Stimulated activated CD4-positive, alpha-beta T cell treated with anti-CD3 and anti-CD28 coated beads, Interleukin-1b, Interleukin-23, amount 100 ng/mL, for 48 hours (primary cell): ENCODE measurements at places on chromosomes 3 and 15.

DNA sequence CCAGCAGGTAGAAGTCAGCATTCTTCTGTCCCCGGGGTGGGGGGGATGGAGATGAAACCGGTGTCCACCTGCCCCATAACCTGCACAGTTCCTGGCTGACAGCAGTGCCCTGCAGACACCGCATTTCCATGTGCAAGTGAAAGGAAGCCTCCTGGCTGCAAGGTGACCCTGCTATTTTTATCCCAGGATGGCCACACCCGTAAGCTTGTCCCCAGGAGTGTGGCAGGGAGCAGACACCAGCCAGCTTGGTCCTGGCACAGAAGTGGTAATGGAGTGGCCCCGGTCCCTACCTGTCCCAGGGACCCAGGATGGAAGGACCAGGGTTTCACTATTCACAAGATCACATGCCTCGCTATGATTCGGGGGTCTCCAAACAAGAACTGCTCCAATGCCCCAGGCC is 85.3 kb upstream of the RPL32 start:
- no peak for DNase-seq

- DNase-seq: no peak
These were observed 20.9 kb upstream of the AVEN start for GRCh38 chr15:34059946-34060345.

GRCh38 chr15:58498821-58499580 is 67.2 kb downstream of the LIPC start:
- no peak for DNase-seq

- DNase-seq: no peak
These were observed 130.2 kb upstream of the SGO1 start for GRCh38 chr3:20316238-20316637.

GRCh38 chr3:71186801-71187200 is 396.7 kb downstream of the FOXP1 start:
- DNase-seq: no peak

- DNase-seq: no peak
These were observed 46.2 kb downstream of the ADAMTSL3 start for GRCh38 chr15:83700082-83700481.

DNA sequence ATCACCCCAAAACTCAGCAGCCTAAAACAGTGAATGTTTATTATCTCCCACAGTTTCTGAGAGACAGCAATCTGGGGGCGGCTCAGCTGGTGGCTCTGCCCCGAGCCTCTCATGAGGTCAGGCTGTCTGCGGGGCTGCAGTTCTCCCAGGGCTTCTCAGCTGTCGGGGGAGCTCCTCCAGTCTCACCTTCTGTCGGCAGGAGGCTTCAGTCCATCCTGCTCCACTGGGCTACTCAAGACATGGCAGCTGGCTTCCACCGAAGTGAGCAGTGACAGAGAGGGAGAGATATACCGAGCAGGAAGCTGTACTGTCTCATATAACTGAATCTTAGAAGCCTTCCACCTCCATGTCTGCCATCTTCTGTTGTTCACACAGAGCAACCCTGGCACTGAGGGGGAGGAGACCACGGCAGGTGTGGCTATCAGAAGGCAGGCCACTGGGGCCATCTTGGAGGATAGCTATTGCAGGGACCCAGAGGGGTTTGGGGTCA is 72.8 kb upstream of the ITGA11 start:
- no peak for DNase-seq

DNA sequence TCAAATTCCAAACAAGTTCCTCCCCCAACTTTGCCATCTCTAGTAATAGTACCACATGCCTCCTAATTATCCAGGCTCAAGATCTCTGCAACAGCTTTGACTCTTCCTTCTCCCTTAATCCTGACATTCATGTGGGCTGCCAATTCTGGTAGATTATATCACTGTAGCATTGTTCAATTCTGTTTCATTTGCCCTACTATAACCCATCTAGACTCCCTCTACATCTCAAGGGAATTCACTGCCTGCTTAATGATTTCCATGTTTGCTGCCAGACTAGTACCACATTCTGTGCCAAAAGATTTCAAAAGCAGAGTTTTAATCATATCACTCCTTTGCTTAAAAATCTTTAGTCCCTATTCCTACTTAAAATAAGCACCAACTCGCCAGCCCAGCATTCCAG is 34.6 kb upstream of the PPIB start:
- DNase-seq: no peak

- DNase-seq: no peak
These were observed 151.0 kb upstream of the THBS1 start for GRCh38 chr15:39429898-39430357.

GRCh38 chr3:123098426-123099330 is 31.9 kb downstream of the PDIA5 start:
- DNase-seq: no peak

DNA sequence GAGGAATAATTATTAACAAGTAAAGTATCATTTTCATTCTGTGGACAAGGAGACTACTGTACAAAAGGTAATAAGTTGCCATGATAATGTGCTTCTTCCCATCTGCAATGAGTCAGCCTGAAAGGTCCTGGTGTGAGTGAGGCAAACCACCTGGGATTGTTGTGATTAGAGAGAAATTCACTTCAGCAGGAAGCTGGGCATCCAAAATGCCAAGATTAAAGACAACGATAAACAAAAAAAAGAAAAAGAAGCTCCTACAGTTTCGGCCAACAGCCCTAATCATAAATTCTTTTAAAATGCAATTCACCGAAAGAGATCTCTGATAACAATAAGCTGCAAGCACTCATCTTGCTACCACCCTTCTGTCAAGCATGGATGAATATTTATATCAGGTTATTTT is 507.8 kb downstream of the TUSC7 start:
- DNase-seq: no peak

DNA sequence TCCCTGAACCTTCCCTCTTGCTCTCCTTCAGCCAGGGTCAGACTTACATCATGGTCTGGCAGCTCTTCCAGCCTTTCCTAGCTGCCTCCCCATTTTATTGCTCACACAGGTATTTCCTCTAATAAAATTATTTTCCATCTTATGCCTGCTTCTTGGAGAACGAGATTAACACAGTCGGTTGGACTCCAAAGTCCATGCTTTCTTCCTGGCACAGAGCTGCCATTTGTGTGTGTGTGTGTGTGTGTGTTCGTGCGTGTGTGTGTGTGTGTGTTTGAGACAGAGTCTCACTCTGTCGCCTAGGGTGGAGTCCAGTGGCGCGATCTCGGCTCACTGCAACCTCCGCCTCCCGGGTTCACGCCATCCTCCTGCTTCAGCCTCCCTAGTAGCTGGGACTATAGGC is 15.5 kb downstream of the FSD2 start:
- DNase-seq: no peak

GRCh38 chr3:141250828-141251227 is 19.2 kb downstream of the PXYLP1 start:
- no peak for DNase-seq

DNA sequence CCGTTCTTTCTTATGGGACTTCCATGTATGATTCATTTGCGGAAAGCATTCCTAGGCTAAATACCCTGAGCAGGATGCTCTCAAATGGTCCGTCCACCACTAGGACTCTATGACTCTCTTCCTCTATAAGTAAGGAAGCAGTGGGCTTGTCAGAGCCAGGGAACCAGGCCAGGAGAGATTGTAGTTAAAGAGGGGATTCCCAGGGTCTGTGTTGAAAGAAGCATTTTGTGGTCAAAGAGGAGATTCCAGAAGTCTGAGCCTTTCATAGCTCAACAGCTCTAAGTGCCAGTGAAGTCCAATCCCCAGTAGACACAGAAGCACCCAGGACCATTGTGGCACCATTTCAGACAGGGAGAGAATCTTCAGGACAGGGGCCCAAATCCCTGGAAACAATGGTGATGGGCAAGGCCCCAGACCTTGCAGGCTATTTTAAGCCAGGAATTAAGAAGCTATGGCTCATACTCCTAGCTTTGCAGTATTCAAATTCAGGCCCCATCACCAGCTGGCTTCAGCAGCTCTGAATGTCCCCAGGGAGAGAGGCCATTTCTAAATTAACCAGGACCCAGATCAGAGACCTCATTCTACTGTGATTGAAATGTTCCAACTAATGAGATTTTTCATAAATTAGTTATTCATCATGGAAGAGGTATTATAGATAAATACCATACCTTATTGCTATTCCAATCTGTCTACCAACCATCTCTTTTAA is 81.7 kb downstream of the CD47 start:
- no peak for DNase-seq

DNA sequence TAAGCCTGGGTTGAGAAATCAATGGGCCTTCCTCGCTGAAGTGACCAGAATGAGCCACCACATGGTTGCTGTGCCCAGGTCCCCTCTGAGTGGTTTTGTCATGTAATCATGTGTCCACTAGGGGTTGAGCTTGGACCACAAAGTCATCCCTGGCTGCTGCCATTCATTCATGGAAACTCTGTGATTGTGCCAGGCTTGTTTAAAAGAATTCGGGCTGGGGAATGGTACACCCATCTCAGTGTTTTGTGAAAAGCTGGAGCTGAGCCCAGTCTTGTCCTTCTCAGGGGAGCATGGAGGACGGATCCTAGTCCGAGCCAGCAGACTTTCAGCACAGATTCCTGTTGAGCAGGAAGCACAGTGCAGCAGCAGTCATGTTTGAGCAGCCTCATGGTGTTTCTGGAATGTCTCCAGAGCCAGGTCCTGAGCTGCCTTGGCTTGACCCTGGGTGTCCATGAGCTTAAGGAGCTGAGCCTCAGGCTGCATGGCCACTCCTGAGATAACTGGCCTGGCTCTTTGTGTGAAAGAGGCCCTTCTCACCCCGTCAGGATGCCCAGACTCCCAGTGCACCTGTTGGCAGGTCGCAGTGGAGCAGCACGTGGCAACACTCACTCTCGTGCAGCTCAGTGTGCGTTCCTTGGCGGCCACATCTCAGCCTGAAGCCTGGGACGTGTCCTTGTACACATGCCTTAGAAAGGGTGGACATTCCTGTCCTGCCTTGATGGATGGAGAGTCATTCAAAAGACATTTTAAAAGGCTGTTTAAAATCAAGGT is 260.3 kb upstream of the TPM1 start:
- no peak for DNase-seq

GRCh38 chr3:183911763-183912506 is 27.3 kb upstream of the PARL start:
- DNase-seq: no peak

DNA sequence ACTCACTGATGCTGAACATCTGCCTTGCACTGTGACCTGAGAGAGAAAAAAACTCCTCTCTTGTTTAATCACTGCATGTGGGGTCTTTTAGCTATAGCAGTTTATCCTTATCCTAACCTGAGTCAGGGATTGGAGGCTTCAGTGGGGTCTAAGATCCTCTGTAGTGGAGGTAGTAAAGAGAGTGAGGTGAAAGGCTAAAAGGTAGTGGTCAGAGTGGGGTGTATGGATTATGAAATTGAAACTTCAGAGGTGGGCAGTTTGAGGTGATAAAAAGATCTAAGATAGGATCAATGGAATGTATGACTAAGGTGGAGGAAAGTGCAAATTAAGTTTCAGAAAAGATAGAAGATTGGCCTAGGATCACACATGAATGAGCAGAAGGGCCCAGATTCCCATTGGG is 36.5 kb downstream of the DET1 start:
- no peak for DNase-seq

DNA sequence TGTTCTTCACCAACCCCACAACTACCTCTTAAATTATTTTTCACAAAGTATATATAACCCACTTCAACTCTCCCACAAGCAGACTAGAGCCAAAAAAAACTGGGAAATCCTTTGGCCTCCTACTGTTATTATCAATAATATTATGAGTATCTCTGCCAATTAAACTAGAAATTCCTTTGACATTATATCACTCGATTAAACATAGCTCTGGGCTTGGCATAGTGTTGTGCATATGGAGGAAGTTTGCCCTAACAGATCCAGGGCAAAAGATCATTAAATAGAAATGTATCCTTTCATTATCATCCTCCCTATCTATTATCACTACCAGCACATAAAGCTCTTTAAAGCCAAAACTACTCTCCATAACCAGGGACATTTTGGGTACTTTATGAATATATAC is 74.9 kb downstream of the OSBPL10 start:
- no peak for DNase-seq

GRCh38 chr3:42707620-42708355 is 5.2 kb upstream of the HHATL start:
- no peak for DNase-seq

DNA sequence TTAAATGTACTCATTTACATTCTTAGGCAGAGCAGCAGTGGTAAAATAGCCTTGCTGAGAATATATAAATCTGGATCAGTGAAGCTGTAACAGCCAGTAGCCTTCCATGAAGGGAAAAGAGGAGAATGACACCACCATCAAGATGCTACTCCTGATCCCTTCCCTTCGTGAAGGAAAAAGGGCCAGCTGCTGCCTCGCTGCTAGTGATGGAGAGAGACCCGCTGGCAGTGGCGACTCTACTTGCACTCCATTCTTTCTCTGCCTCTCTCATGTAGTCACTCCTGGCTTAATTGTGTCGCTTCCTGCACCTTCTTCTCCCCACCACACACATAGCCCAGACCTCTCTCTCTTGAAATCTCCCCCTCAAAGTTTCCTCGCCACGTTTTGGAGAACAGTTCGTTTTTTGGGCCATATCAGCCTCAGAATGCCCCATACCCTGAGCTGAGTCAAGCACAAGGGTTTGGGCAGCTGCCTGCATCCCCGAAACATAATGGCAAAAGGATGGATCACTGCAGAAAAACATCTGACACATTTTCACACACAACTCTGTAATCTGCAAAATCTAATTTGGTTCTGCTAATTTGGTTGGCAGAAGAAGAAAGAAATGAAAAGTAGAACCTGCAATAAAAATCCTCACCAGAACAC is 460.3 kb upstream of the IL12A start:
- DNase-seq: no peak

DNA sequence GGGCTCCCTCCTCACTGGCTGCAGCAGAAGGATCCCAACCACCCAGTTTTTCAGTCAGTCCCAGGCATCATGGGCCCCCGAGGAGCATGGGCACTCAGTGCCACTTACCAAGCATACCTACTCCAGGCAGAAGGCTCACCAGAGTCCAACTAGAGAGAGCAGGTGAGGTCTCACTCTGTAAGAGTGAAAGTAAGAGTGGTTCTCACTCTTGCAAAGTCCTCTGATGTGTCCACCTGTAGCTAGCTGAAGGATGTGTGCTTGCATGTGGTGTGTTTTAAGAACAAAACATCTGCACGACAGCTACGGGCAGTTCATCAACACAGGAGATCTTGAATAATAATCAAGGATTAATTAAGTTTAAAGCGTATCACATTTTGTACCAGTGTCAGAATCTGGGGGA is 49.7 kb downstream of the CCK start:
- no peak for DNase-seq

GRCh38 chr3:144868506-144868905 is 896.9 kb downstream of the DIPK2A start:
- no peak for DNase-seq

DNA sequence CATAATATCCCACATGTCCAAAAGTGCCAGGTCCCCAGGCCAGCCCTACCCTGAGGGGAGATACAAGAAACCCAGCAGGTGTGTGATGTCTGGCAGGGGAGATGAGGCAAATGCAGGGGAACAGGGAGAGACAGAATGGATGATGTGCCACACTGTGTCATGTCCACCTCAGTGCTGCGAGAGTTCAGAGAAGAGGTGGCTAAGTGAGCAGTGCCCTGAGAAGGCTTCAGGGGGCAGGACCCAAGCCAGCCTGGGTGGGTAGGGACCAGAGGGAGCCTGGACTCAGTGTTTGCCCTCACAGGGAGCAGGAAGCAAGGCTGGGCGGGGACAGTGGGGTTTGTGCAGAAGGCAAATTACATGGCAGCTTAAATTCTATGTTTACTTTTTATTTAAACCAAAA is 61.2 kb downstream of the KLHL6 start:
- DNase-seq: no peak
